Foreskin melanocyte (primary cell): ENCODE measurements at places on chromosomes 2 and 18.

GRCh38 chr2:235779444-235779896 is 285.6 kb downstream of the AGAP1 start:
- DNase-seq, result peak; percentile 32

DNA sequence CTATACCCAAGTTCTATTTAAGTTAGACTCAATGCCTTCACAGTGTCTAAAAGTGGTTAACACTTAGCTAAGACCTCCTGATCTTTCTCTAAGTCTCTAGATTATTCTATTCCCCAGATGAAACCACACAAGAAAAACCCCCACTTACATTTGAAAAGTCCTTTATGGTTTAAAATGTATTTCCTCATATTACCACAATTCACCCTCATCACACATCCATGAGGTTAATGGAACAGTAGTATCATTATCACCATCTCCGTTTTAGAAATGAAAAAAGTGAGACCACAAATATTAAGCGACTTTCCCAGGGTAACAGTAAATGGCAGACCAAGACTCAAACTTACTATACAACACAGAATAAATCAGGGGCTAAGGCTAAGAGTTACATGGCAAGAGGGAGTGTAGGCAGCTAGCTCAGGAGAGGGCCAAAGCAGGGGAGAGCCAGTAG is 28.6 kb downstream of the EPG5 start:
- DNase-seq, result peak; percentile 32

GRCh38 chr2:229226382-229226781 is 44.7 kb downstream of the PID1 start:
- no peak for DNase-seq

DNA sequence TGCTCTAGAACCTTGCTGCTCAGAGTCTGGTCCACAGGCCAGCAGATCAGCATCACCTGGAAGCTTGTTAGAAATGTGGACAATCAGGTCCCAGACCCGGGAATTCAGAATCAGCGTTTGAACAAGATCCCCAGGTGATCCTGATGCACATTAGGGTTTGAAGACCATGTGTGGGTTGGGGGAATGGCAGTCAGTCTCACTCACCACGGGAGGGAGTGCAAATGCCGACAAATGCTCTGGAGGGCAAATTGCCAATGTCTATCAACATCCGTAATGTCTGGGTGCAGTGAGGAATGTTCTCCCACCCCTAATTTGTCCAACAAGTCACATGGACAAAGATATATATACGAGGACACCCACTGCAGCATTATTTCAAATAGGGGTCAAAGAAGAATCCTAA is 34.5 kb downstream of the INPP5D start:
- DNase-seq, result no peak

GRCh38 chr2:115650827-115651226 is 1208.4 kb downstream of the DPP10 start:
- DNase-seq, result no peak

DNA sequence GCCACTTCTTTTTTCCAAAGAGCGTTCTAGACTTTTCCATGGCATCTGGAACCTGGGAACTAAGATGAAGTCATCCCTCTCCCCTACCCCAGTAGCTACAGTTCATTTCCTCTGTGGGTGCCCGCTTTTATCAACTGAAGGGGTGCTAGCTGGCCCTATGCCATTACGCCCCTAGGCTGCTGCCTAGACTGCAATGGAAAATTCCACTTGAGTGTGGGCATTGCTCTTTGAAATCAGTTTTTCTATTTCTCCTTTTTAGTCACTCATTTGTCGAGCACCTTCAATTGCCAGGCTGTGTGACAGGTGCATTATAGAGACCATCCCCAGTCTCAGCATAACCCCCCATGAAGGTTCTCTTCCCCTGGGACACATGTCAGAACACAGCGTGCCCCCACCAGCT is 7.3 kb downstream of the TEX51 start:
- DNase-seq, result no peak

- DNase-seq, result no peak
Observed at GRCh38 chr2:39243469-39244123, at the start of gene CDKL4. Gene CDKL4 (minus strand): TSS chr2:39243970.

DNA sequence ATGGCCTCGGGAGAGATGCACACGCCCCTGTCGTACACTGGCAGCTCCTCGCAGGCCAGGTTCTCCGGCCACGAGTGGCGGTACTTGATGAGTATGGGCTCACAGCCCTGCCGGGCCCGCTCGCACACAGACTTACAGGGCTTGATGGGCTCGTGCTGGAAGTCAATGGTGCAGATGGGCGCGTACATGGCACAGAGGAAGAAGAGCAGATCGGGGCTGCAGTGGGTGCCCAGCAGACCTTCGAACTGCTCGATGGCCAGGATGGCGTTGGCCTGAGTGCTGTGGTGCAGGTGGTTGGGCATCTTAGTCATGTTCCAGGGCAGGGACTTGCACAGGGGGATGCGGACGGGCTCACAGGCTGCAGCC is 359 bp downstream of the FRZB start:
- no peak for DNase-seq

DNA sequence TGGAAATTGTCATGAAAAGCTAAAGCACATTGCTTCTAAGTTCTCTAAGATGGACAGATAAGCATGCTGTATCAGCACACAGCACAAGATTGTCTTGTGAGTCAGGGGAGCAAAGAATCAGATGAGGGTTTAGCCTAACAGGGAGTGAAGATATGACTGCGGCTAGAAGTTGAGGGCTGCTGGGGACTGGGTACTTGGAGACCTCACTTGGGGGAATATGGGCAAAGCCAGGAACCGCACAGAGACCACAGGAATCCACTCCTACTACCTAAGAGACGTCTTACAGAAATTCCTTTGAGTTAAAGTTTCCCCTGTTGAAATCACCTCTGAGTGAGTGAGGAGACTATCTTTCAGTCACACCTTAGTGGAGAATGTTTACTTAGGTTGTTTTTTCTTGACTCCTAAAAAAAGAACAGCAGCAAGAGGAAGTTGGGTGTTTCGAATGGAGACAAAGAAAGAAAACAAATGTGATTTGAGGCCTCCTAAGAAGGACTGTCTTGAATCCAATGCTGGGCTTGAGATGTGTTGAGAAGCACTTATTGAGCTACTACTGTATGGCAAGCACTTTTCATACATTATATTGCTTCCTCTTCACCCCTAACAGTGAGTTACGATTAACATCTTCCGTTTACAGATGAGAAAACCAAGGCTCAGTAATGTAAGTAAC is 100.7 kb downstream of the ANKRD44 start:
- DNase-seq, result no peak

DNA sequence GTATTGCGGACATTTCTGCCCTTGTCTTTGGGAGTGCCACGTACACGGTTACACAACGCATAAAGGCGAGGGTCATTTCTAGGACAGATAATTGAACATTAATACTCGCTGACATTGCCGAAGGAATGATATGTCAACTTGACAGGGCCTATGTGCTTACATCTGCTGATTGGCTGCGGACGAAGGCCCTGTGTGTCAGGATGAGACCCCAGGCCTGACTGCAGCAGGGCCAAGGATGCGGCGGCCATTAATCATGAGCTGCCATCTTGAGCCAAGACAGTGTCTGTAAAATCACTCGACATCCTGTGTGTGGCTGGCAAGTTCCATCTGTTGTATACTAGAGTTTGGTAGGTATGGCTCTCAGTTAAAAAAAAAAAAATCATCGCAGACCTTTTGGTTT is 96.6 kb downstream of the MEIS1 start:
- DNase-seq, result no peak

DNA sequence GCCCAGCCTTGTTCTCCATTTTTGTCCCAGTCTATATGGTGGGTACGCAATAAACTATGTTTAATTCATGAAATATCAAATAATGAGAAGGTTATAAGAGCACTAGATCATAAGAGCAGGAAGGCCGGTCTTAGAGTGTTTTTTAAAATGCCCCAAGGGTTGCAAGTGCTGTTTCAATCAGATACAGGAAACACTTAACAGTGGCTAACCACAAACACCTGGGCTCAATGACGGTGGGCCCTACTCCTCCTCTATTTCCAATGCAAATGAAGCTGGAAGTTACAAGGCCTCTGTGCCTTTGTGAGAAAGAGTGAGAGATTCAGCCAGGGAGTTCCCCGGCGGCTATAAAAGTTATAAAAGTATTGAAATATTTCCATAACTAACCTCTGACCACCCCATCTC is 18.9 kb upstream of the WDR33 start:
- no peak for DNase-seq

DNA sequence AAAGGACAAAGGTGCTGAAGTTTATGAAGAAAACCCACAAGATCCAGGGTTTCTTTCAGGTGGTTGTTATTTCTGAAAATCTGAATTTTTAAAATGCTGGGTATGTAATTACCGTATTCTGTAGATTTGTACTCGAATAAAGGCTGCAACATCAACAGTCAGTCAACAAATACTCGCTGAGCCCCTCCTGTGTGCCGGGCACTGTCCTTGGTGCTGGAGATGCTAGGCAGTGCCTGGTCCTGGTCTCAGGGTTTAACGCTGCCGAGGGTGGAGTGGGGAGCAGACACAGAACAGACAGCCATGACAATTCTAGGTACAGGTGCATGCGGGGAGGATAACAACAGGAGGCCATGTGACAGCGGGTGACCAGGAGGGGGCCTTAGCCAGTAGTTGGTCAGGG is 27.2 kb upstream of the PDIA6 start:
- no peak for DNase-seq

DNA sequence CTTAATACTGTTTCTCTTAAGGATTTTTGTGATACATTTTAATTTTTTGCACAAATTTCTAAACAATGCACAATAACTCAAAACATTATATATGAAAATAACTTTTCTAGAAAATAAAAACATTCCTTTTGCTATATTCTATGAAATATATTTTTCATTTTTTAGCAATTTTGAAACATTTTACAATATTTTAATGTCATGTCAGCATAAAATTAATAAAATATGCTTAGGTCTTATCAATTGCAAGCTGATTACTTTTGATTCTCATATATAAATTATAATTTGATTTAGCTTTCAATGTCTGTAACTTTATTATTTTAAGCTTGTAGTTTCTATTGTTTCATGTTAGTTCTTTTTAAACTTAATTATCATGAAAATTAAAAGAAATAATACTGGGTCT is 898.7 kb downstream of the TMEM182 start:
- DNase-seq, result no peak

DNA sequence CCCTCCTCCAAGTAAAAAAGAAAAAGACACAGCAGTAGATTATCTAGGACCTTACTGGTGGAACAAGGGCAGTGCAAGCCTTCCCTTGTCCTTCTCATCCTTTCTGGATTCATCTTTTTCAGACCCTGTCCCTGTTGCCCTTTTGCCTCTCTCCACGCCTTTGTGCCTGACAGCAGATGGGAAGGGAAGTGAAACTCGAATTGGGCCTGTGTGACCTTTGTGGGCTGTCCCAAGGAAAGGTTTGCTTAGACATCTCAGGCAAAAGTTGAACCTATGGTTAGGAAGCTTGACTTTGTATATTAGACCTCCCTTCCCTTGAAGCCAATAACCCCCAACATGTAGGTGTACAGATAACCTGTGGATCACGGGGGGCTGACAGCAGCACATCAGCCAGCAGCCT is 185.3 kb downstream of the PRKCE start:
- no peak for DNase-seq
